H4 (cell line): ENCODE measurements at places on chromosomes 3 and 15. TPM values are rescaled to one million over a fixed set of nuclear protein-coding genes. Genes with fewer than 3 reads are reported as not detected.
A peak's percentile ranks its signal among the peaks of the same experiment; 100 is the strongest.

GRCh38 chr15:100461049-100461448 is 67.7 kb downstream of the CERS3 start:
- DNase-seq = no peak

DNA sequence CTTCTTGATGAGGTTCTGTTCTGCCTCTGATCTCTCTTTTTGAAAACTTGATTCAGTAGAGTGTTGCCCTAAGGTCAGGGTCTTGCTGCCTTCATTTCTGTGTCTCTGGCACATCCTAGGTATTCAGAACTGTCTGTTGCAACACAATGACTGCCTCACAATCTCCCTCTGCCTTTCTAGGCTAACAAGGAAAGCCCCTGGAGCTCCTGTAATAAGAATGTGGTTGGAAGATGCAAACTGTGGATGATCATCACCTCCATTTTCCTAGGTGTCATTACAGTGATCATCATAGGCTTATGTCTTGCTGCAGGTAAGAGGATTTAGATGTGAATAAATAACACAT is 7.0 kb downstream of the C3orf52 start:
- DNase-seq = no peak

GRCh38 chr15:67394873-67395639 is 125.9 kb upstream of the C15orf61 start:
- DNase-seq = no peak

DNA sequence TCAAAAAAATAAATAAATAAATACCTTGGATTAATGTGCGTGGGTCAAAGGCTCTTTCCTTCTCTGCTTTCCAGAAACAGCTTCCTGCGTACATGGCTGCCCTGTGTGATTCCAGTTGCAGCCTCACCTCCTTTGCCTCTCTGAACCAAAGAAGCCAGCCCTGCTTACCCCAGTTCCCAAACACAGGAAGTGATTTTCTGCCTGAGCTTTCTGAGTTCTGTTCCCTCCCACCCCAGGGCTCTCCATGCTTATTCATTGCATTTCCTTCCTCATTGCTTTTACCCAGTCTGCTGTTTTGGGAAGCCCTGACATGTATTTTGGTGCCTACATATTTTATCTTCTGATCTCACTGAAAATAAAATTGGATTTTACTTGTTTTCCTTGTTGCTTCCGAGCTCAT is 15.4 kb downstream of the ZSCAN2 start:
- no peak for DNase-seq

PYGO1 gene
- total RNA-seq = 7.2 and 7.8 TPM in 2 replicates

GRCh38 chr3:187522293-187522692 is 147.9 kb downstream of the SST start:
- no peak for DNase-seq

GRCh38 chr15:92189166-92189565 is 204.5 kb upstream of the ST8SIA2 start:
- DNase-seq = no peak

PLA2G4E gene
- not detected in 2 replicates for total RNA-seq

- DNase-seq = no peak
Observed at GRCh38 chr3:107268469-107268868, 108.8 kb upstream of the CCDC54 start.

DNA sequence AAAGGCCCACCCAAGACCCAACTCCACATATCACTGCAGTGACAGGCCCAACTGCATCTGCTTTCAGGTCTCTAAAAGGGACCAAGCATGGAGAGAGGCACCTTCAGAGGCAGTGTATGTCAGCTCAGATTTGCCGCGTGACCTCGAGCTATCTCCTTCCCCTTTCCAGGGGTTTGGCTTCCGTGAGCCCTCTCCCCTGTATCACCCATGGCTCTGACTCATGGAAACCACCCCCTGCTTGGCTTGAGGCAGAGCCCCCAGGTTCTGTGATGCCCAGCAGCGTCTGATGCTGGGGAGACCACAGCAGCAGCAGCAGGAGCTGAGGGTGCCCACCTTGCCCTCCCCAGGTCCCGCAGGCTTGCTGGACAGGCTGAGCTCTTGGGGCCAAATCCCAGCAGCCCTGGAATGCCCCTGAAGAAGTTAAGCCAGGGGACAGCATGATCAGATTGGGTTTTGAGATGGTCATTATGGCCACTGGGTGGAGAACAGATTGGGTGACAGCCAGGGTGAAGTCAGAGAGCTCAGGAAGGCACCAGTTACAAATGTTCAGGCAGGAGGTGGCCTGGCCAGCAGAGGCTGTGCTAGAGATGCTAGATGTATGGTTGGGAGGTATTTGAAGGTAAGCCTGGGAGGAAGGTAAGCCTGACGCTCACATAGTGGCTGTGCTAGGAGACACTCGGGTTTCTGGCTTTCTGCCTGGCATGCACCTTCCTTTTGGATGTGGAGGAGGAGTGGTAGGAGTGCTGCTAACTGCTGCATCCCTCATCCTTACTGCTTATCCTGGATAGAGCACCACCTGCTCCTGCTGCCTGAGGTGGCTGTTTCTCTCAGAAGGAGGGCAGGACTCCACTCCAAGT is 42.9 kb downstream of the FGD5 start:
- no peak for DNase-seq

- peak; percentile 18 for DNase-seq
Observed at GRCh38 chr3:58333206-58334012, 717 bp downstream of the PXK start.

FAM43A gene
- 4.0 and 4.6 TPM in 2 replicates for total RNA-seq

DNA sequence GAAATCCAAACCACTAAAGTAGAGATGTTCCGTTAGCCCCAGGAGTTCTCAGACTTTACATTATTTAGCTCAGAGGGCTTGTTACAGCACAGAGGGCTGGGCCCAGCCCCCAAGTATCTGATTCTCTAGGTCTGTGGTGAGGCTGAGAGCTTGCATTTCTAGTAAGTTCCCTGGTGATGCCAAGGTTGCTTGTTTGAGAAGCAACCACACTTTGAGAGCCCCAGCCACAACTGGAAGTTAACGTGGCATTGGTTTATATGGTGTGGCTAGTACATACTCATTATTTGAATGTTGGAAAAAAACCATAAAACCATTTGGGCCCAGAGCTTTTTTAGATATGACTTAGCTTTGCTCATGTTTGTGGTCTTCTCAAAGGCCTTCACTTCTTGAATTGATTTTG is 35.9 kb downstream of the PRR23E start:
- no peak for DNase-seq
